Left renal cortex interstitium (tissue), 4 donors: ENCODE measurements at places on chromosomes 3 and 15. TPM values are rescaled to one million over a fixed set of nuclear protein-coding genes. Genes with fewer than 3 reads are reported as not detected.

USP13 gene
- polyA plus RNA-seq: 14.7 TPM

NOX5 gene
- 1.4 TPM for polyA plus RNA-seq

STRA6 gene
- 38.3 TPM for polyA plus RNA-seq

CACNA1D gene
- polyA plus RNA-seq: 11.0 TPM

NFKBIZ gene
- polyA plus RNA-seq: 3.6 TPM

RPP25 gene
- polyA plus RNA-seq: 3.0 TPM

ALDH1A2 gene
- 267 TPM for polyA plus RNA-seq

GOLGA8M gene
- polyA plus RNA-seq: 4.5 TPM

DNA sequence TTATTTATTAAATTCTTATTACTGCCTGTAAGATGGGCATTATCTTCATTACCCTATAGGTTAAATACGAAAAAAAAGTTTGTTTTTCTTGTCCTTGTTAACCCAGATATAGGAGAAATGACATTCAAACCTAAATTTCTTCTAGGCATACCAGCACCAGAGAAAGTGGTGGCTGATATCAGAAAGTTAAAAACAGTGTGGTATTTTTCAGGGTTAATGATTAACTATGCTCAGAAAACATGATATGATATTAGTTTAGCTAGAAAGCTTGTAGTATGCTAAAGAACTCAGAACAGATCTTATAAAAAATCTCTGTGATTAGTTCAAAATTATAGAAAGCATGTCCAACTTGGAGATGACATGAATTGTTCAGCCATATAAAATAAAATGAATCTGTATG lies 630.5 kb upstream of the EPHA6 start:
- no peak for DNase-seq

DNA sequence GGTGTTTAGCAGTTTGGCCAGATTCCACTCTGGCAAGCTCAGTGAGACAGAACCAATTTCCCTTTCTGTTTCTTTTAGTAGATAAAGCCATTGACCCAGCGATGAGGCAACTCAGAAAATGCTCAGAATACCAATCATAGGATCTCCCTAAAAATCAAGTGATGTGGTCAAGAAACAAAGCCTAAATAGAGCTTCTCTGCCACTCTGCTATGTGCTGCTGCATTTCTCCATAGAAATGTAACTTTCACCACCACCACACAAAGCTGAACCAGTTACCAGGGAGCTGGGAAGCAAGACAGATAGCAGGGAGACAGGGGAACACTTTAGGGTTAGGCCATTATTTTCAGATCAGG lies 109.8 kb downstream of the RPL22L1 start:
- no peak for DNase-seq

DNA sequence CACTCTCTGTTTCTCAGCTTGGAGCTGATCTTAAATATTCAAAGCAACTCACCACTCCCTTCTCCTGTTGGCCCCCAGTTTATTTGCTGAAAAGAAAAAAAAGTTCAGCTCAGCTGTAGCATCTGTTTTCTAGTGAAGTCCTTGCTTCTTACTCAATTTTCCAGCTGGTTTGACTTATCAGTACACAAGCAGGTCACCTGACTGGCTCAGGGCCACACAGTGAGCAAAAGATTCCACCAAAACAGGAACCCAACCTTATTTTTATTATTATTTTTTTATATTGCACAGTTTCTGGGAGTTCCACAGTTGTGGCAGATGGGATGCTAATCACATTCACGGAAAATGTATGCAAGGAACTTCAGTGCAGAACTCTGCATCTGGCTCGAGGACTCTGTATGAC lies 390.7 kb upstream of the RGMA start:
- DNase-seq: no peak

GRCh38 chr15:33866101-33866737 lies 102.1 kb upstream of the CHRM5 start:
- no peak for DNase-seq

GRCh38 chr15:71312731-71313460 lies 197.6 kb downstream of the THSD4 start:
- no peak for DNase-seq

DNA sequence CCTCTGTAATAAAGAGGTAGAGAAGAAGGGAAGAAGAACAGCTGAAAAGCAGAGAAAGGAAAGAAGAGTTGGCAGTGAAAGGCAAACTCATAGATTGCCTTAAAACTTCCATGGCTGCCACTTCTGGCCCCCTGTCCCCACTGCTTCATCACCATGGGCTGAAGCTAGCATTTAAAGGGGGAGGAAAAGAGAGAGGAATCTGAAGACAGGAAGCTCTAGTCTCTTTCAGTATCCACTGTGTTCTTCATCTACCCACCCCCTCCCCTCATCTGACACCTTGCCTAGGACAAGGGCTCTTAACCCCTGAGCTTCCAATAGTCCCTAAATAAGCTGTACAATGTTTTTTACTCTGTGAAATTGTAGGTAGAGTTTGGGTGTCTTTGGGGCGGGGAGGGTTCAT lies 60.6 kb downstream of the ALCAM start:
- no peak for DNase-seq

GRCh38 chr15:79408041-79408440 lies 24.1 kb upstream of the MINAR1 start:
- no peak for DNase-seq

- DNase-seq: no peak
These were observed 26.4 kb downstream of the FGD5 start for GRCh38 chr3:14845180-14845579.
